Activated naive CD4-positive, alpha-beta T cell treated with anti-CD3 and anti-CD28 coated beads, Interleukin-2, amount 50 U/mL, for 16 hours (primary cell): ENCODE measurements at places on chromosomes 1 and 21.

- no peak for DNase-seq
Observed at GRCh38 chr1:245875581-245876261, 631.4 kb downstream of the SMYD3 start.

DNA sequence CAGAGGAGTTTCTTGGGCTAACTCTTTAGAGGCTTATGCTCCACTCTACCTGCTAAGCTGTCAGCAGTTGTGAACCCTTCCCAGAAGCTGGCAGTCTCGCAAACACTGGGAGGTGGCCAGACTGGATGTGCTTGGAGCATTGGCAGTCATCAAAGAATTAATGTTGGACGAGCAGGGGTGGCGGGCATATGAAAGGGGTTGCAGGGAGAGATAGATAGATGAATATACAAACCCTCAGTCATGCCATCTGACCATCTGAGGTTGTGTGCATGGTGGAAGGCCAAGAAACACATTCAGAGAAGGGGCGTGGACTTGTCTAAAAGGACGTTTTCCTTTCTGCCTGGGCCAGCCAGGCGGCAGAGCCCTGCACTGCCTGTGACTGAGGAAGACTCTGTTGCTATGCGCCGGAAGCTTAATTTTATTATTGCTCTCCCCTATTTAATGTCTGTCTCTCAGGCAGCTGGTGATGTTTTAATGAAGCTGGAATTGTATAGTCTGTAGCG, 164.4 kb downstream of the PBX1 start:
- DNase-seq: no peak

- no peak for DNase-seq
Observed at GRCh38 chr1:229822026-229822425, 196.0 kb downstream of the URB2 start.

GRCh38 chr21:45644041-45644906, 749 bp downstream of the PCBP3 start:
- DNase-seq: no peak
